ENCODE measurements at places on chromosomes 7 and 10.
A peak's percentile ranks its signal among the peaks of the same experiment; 100 is the strongest.

GRCh38 chr7:105621176-105621575 is 39.9 kb upstream of the EFCAB10 start:
- no peak for DNase-seq

GRCh38 chr7:97671571-97671970 is 60.3 kb upstream of the TAC1 start:
- no peak for DNase-seq

DNA sequence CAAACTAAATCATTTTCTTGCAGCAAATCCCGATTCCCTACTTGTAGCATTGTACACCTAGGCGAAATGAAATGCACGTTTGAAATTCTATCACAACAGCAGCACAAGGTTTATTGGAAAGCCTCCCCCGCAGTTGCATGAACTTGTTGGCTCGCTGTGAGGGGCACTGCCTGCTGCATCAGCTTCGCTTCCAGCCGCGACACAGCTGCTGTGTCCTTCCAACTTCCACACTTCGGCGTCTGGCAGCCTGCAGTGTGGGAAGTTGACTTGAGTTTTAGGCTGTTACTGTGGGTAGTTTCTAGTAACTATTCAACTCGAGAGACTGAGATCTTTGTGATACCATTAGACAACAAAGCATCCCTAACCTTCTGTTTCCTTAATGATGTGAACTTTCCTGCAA is 315.8 kb upstream of the TPK1 start:
- DNase-seq = no peak

DNA sequence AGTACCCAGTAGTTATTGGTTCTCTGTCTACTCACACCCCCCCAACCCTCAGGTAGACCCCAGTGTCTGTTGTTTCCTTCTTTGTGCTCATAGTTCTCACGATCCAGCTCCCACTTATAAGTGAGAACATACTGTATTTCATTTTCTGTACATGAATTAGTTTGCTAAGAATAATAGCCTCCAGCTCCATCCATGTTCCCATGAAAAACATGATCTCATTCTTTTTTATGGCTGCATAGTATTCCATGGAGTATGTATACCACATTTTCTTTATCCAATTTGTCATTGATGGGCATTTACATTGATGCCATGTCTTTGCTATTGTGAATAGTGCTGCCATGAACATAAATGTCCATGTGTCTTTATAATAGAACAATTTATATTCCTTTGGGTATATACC is 2.6 kb upstream of the FRMPD2 start:
- DNase-seq = no peak

DNA sequence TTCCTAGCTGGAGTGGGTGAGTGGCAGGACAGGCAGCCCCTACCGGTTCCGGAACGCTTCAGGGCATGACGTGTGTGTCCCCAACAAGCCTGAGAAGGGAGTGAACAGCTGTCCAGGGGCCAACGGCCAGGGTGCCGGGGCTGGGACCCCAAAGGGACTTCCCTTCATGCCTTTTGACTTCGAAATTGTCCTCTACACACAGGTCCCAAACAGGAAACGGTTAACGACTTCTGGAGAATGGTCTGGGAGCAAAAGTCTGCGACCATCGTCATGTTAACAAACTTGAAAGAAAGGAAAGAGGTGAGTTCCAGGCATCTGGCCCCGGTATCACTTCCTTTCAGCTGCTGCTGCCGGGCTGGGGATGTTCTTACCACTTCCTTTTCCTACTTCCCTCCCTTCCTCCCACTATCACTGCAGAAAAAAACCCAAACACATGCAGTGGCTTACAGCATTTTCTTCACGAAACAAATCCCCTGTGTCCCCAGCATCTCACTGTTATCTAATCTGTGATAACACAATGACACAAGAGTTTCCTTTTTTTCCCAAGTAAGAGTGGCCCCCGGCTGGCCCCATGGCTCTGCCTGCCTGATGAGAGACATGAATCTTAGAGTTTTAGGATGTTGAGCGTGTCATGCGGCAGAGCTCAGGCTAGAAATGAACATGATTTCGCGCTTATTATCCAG is 63.2 kb downstream of the MKI67 start:
- DNase-seq = peak; percentile 49

DNA sequence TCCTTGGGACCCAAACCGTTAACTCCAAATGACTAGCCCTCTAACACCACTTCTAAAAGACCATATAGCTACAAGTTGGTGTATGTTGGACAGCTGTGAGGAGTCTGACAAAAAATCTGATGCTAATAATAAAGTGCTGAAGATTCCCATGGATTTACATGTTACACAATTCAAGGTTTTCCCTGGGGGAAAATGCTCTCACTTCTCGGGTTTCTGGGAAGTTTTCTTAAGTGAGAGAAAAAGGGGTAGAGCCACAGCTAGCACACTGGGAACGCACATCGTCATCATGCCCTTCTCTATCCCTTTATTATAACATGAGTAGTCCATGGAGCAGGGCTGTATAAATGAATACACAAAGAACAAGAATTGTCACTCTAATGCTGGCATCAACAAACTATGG is 162.1 kb downstream of the CHCHD3 start:
- no peak for DNase-seq

DNA sequence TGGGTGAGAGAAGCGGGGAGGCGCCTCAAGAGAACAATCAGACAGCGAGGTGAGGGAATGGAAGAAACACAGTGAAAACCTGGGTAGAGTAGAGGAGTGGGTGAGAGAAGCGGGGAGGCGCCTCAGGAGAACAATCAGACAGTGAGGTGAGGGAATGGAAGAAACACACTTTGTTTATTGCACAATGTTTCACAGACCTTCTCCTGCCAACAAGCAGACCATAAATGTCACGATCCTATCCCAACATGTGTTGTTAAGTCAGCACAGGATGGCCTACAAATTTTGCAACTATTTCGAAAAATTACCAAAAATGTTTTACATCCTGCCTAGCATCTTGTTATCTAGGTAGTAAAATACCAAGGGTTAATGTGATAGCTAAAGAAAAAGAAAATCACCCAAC is 115.3 kb downstream of the JAZF1 start:
- no peak for DNase-seq

DNA sequence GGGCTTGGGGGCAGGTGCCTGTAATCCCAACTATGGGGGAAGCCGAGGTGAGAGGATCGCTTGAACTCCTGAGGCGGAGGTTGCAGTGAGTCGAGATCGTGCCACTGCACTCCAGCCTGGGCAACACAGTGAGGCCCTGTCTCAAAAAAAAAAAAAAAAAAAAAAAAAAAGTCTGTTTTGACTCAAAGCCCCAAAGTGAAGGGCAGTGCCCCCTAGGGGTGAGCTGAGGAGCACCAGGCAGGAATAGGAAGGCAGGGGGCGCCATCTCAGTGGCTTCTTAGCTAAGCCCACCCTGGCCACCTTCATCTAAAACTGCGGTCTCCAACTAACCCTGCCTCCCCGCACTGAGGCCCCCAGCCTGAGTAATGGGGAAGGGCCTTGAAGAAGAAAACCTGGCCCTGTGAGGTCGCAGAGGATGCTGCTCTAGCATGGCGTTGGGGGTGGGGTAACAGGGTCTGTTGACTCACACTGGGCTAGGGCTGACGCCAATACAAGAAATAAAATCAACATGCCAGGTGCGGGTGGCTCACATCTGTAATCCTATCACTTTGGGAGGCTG is 9.8 kb downstream of the PODXL start:
- DNase-seq = peak; percentile 52

- DNase-seq = no peak
Measured at GRCh38 chr7:123751821-123752220, 3.0 kb upstream of the WASL start.

DNA sequence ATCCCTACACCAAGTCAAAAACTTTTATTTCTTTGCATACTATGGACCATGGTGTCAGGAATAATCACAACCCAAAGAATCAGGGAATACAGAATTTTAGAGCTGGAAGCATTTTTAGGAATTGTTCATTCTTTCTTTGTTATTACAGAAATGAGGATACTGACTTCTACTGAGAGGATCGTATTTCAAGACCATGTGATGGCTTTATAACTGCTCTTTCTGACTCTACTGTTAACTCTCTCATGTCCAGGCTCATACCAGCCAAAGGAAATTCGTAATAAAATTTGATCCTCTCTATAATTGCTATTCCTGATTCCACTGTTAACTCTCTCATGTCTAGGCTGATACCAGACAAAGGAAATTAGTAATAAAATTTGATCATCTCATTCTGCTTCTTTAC is 1050.9 kb upstream of the C7orf33 start:
- DNase-seq = no peak

GRCh38 chr10:72784551-72785351 is 92.8 kb downstream of the MCU start:
- no peak for DNase-seq

DNA sequence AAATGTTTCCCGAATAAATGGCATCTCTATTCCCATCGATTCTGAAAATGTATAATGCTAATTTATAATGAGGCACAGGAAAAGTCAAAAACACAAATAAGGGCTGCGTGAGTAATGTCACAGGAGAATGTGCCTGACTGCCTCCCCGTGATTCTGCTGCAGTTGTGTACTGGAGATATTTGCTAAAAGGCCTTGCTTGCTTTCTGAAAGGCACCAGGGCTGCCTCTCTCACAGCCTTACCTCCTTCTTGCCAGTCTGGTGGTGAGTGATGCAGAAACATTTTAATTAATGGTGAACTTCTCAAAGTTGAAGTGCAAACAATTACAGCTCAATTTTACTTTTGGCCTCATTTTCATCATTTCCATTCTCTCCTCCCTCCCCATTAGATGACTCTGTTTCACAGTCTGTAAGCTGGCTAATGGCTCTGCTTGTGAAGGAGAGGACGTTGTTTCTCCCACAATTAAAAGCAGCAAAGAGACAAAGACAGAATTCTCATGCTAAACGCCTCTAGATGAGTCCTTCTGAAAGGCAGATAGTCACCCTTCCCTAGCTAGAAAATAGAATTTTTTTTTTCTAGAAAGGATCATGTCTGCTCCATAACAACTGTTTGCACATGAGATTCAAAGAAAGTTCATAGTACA is 377.6 kb downstream of the MDFIC start:
- DNase-seq = no peak

GRCh38 chr7:84524714-84525694 is 330.4 kb upstream of the SEMA3A start:
- no peak for DNase-seq

- no peak for DNase-seq
Measured at GRCh38 chr7:106290319-106290718, 5.5 kb upstream of the NAMPT start.

- DNase-seq = no peak
Measured at GRCh38 chr7:135755351-135755753, 6.7 kb upstream of the FAM180A start.

DNA sequence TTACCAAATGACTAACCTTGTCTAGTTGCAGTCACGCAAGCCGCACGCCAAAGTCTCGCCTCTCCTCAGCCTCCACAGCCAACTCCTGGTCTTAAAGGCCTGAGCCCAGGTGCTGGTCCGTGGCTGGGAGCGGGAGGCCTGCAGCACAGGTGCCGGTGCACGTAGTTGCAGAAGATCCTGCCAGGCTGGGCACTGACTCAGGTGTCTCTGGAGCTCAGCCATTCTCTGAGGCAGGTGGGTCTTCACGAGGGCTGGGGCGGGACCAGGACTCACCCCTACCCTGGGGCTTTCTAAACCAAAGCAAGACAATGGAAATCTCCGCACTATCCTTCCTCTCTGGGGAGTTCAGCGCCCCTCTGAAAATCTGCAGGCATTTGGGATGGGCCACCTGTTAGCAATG is 216.4 kb downstream of the MLLT10 start:
- no peak for DNase-seq

DNA sequence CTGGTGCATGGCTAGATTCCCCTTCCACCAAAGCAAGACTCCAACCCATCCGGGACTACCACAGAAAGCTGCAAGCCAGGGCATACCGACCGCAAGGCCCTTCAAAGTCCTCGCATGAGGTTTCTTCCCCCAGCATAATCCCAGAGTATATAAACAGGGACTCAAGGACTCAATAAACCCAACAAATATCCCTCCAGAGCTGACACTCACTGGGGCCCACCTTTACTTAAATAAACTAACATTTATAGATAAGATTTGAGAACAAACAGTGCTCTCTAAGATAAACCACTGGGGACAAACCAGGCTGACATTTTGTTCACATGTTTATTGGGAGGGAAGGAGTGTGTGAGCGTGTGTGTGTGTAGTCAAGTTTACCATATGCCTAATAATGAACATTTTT is 138.2 kb downstream of the ADAM12 start:
- DNase-seq = no peak

DNA sequence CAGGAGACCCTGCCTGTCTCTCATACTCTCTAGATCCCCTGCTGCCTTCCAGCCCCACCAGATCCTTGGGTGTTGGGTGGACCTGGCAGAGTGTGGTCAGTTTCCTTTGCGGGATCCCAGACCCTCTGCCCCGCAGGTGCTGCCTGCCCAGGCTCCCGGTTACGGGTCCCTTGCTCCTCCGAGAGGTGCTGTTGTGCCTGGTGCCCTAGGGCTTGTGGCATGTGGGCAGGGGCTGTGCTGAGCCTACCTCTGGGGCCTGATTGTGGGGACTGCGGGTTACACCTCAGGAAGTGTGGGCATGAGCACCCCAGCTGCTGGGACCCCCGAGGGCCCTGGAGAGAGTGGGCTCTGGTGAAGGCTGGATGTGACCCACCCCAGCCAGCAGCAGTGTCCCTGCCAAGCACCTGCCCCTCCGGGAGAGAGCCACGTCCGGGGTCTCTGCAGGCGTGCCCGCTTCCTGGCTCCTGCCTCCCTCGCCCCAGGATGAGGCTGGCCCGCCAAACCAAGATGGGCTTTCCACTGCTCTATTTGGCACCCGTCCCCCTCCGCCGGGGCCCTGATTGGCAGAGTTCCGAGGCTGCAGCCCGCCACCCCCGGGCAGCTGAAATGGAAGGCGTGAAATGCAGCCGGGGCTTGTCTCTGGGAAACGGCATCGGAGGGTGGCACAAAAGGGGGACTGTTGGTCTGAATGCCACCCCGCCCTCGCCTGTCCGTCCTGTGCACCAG is 17.0 kb downstream of the CLIP2 start:
- no peak for DNase-seq

GRCh38 chr10:96478355-96478754 is 35.4 kb downstream of the TLL2 start:
- no peak for DNase-seq

DNA sequence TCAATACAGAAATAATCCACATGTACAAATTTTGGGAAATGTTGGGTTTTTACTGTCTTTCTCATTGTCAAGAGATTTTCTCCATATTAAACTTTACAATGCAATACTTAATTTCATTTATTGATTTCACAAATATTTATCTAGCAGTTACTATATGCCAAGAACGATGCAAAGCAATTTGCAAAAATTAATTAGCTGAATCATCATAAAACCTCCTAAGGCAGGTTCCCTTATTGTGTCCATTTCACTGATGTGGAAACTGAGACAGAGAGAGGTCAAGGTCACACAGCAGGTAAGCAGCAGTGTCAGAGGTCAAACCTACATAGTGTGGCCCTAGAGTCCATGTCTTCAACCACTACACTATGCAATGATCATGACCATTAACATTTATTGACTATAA is 286.8 kb upstream of the AUTS2 start:
- no peak for DNase-seq
